ENCODE measurements at places on chromosomes 3 and 15.

GRCh38 chr15:89809093-89809786 lies 5.4 kb downstream of the ANPEP start:
- no peak for DNase-seq

- DNase-seq: no peak
Observed at GRCh38 chr3:171548917-171549316, 88.7 kb upstream of the TNIK start.

GRCh38 chr3:107222907-107223306 lies 154.3 kb upstream of the CCDC54 start:
- peak; percentile 86 for DNase-seq

DNA sequence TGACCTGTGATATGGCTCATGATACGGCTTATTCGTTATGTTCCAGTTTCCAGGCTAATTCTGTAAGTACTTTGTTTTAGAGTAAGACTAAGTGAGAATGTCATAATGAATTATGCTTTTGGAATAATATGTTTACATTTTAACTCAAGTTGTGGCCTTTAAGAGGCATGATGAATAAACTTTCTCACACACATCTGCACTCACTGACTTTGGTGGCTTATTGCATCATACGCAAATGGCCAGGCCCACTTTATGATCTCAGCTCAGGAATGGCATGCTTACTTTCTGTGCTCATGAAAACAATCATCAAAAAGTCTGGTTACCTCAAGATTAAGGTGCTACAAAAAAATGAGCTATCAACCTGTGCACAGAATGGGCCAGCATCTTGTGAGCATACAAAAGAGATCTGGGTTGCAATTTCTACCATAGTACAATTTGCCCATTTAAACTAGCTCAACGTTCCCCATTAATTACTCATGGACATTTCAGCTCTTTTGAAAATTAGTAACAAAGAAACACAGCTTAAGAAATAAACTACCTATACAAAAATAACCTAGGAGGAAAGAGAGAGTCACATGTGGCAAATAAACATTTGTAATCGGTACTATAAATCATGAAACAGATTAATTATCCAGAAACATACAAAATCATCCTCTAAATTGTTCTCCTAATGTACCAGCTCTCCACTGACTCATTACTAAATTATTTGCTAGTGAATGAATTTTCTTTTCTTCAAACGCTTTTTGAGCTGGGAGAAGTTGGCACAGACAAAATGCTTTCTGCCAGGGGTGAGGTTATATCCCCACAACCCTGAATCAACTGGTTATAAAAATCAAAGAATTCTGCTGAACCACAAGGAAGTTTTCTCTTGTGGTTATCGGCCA lies 439.0 kb upstream of the ADAMTS9 start:
- peak; percentile 66 for DNase-seq

GRCh38 chr3:114308830-114309229 lies 15.0 kb downstream of the TIGIT start:
- DNase-seq: no peak

Measured in GM23248 (cell line).